ENCODE measurements at places on chromosomes 11 and 22. TPM values are rescaled to one million over a fixed set of nuclear protein-coding genes. Genes with fewer than 3 reads are reported as not detected.

- no peak for DNase-seq
These were observed 11.9 kb downstream of the VSIG10L2 start for GRCh38 chr11:125957618-125958332.

- DNase-seq: no peak
These were observed 3.1 kb downstream of the DRD4 start for GRCh38 chr11:640021-640706.

DNA sequence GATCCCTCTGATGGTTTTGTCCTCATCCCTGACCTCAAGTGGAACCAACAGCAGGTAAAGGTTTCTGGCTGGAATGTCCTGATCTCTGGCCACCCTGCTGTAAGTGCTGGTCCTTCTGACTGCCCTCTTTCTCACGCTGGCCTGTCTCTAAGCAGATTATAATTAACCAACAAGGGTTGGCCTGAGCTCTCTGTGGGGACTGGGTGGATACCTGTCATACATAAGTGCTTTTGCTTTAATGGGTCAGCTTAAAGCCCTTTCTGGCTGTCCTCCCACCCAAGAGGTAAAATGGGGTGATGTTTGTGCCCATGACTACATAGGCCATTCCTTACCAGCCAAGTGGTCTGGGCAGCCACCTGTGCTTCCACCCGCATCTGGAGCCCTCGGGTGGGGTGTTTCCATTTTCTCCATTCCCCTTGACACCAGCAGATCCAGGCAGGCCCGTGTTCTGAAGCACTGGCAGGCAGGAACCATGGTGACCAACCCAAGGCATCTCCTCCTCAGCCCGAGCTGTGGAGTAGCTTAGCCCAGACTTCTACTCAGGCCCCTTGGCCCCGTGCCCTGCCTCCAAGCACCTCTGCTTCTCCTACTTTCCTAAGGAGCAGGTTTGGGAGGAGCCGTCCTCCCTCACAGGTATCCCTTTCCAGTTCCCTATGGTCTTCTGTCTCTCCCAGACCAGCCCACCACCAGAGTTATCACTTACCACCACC is 17.0 kb upstream of the ST3GAL4 start:
- no peak for DNase-seq

DNA sequence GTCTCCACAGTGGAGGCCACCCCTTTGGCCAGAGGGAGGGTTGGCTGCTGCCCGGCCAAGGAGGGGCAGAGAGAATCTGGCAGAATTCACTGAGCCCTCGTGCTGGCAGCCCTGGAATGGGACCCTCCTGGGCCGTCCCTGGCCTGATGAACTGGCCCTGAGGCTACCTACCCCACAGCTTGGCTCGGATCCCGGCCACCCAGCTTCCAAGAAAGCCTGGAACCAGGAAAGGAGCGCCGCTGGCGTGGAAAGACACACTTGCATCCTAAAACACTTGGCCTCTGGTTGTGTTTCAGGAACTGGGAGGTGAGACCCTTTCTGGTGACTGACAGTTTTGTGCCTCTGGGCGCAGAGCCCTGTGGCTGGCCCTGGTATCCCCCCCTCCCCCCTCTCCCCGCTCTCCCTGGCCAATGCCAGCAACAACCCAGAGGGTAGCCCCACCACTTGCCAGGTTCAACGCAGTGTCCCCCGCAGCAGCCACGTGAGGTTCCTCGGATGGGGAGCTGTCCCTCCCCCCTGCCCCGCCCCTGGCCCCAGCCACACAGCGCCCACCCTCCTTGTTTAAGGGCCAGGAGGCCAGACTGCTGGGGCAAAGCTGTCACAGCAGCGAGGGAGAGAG is 693 bp downstream of the NFAM1 start:
- DNase-seq: no peak

RIMBP3C gene
- 0.35 TPM for polyA plus RNA-seq

NUP160 gene
- polyA plus RNA-seq: 29.1 TPM

SLC22A12 gene
- not detected for polyA plus RNA-seq

Measured in forelimb muscle (tissue), 1 donor.